ENCODE measurements at places on chromosomes 11 and 22.

DNA sequence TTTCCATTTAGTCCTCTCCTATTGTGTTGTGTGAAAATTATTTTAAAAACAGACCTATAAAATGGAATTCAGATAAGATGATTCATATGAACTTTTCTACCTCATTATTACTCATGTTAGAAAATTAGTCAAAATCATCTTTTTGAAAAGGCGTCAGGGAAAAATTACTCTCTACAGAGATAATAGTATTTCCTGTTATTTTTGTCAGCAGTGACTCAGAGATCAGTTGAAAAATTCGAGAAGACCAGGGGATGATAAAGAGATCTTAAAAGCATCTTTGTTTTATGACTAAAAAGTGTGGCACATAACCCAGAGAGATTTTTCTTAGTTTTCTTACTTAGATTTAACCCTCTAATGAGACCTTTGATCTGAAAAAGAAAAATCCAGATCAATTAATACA, 157.9 kb upstream of the CARD18 start:
- no peak for DNase-seq

GRCh38 chr22:46421267-46421666, 85.8 kb downstream of the TRMU start:
- no peak for DNase-seq

GRCh38 chr11:75868990-75869389, 54.0 kb downstream of the UVRAG start:
- no peak for DNase-seq

DNA sequence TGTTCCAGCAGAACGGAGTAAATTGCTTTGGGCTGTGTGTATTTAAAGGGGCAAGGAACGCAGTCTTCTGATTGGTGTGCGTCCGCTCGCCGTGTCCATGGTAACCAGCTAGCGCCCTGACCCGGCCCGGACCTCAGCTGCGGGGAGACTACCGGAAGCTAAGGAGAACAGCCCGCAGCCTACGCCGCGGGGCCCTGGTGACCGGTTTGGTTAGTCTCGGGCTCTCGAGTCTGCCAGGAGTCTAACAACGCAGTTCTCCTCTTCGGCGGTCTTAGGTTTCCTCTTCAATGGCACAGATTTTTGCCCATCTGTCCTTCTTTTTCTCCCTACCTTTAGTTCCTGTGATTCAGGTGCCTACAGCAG, 3.5 kb upstream of the OR56A3 start:
- DNase-seq = no peak

DNA sequence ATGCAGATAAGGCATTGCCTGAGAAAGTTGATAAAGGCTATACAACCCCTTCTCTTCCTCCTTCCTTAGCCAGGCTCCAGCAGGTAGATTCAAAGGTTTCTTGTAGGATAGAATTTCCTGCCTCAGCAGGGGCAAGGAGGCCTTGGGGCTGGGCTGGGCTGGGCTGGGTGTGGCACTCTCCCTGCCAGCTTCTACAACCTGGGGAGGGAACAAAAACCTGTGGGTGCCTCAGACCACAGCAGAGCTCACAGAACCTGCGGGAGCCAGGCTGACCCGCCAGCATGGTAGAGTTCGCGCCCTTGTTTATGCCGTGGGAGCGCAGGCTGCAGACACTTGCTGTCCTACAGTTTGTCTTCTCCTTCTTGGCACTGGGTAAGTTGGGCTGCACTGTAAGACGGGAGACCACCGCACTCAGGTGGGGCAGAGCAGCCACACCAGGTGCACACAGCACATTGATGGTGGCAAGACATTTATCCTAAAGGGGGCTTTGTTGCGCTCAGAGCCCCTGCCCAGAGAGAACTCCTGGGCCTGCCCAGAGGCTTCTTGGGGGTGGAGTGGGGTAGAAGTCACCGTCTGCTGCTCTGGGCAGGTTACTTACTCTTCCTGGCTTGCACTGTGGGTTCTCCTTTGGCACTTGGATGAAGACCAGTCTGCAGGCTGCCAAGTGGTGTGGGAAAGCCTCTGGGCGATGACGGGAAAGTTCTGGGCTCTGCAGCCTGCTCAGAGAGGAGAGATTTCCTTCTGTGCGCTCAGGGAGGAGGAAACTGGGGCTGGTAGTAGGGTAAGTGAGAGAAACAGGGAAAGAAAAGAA, at the start of gene MOGAT2:
MOGAT2 (plus strand) TSS at position 231 of the 811 bp plus-strand sequence; CDS start at position 282, 51 bp downstream.
- DNase-seq = no peak

- no peak for DNase-seq
These were observed 332.5 kb upstream of the NCAM1 start for GRCh38 chr11:112628676-112629075.

GRCh38 chr11:63478896-63479295, 12.1 kb downstream of the PLAAT5 start:
- DNase-seq = peak; percentile 6

DNA sequence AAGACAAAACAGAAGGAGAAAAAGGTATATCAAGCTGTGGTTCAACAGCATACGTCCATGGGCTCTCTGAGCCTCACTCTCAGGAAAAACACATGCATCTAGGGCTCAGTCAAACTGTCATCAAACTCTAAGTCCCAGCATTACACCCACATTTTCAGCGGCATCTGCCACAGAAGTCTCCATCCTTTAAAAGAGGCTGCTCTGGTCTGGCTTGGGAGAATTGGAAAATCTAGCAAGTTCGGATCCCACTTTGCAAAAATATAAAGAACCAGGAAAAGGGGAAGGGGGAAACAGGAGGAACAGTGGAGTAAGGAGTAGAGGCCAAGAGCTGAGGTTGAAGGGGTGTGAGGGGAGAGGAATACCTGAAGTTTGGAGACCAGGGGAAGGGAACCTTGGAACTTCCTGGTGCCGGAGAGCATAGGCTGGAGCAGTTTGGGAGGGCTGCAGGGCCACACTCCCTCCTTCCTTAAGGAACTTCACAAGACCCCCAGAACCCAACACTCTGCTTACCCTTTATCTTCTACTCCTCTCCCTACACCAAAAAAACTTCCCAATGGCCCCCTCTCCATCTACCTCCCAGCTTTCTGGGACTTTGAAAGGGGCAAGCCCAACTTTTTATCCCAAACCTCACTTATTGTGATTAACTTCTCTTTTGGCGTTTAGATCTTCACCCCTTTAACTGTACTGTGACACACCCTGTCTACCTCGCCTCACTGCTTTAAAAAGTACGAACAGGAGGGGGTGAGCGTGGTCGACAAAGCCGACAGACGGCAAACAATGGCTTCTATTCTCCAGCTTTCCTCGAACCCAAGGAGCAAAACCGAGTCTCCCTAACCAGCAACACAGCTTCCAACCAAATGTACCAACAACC, 4.0 kb downstream of the PAX6 start:
- no peak for DNase-seq

Measured in activated T-helper 1 cell treated with anti-CD3 and anti-CD28 coated beads, Interleukin-2, amount 50 U/mL, for 16 hours (primary cell).